ENCODE measurements at places on chromosomes 7 and 10.

DNA sequence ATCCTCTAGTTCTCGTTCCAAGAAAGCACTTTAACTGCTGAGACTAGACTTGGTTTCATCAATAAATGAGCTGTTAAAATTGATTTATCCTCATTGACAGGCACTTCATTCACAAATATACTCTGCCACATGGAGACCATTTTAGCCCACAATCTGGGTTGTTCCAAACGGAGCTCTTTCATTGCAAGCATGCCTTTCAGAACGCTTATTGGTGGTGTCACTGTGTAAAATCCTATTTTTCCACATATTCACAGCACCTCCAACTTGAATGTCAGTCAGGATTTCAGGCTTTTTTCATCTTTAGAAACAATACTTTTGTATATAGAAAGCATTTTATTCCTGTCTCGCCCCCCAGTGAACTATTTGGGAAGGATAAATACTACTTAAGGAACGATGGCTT, 424.7 kb upstream of the NRP1 start:
- no peak for DNase-seq

- no peak for DNase-seq
These were observed 1.3 kb downstream of the SEMA3D start for GRCh38 chr7:85185424-85186082.

DNA sequence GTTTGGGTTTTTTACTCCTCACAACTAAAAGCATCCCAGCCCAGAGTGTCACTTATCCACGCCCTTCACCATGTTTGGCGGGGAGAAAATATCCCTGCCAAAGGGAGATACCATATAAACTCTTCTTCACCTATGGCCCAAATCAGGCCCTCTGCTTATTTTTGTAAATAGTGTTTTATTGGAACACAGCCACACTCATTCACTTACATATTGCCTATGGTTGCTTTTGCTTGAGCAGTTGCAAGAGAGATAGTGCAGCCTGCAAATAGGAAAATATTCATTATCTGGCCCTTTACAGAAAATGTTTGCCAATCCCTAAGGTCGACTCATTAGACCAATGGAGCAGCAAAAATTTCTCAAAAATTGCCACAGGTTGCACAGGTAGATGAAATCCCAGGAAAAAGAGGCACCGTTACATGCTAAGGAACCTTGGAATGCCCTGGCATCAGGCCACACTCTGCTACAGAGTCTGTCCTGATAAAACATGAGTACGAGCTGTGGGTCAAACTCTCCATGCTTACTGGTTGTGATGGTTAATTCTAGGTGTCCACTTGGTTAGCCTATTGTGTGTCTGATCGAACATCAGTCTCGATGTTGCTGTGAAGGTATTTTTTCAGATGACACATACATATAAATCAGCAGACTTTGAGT, 7.9 kb upstream of the RASSF4 start:
- DNase-seq: no peak

GRCh38 chr7:113339661-113340060, 221.3 kb upstream of the SMIM30 start:
- DNase-seq: no peak

GRCh38 chr10:116063107-116063506, 209.9 kb downstream of the GFRA1 start:
- no peak for DNase-seq

GRCh38 chr10:3287572-3288445, 115.2 kb upstream of the PITRM1 start:
- DNase-seq: no peak

- no peak for DNase-seq
These were observed 348.1 kb downstream of the ANKRD7 start for GRCh38 chr7:118572604-118573003.

DNA sequence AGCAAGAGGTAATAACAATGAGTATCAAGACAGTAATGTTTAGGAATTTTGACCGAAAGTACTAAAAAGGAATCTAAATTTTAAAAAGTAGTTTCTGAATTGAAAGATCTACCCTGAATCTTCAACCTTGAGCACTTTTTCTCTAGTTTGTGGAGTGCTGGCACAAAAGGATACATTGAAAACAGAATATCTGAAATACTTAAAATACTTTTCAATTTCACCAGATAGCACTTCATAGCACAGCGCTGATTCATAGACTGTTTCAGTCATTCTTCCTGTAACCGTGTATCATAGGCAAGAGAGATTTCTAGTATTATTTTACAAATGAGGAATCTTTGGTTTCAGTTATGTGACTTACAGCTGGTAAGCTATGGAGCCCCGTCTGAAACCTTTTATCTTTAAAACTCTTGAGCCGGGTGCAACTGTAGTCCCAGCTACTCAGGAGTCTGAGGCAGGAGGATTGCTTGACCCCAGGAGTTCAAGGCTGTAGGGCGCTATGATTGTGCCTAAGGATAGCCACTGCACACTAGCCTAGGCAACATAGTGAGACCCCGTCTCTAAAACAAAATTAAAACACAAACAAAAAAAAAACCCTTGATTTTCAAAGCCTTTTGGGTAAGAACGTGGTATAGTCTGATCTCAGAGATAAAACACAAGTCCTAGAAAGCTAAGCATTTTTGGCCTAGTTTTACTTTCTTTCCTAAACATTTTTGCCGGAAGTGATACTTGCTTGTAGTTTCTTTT, 35.1 kb downstream of the FHIP2A start:
- no peak for DNase-seq

- DNase-seq: no peak
These were observed 4.9 kb downstream of the TMEM270 start for GRCh38 chr7:73865738-73866445.
